Stimulated activated CD4-positive, alpha-beta T cell treated with anti-CD3 and anti-CD28 coated beads, TNF-alpha, amount 100 ng/mL, for 1 hour (primary cell): ENCODE measurements at places on chromosomes 2 and 18.

GRCh38 chr2:216721141-216721540 lies 25.8 kb upstream of the IGFBP5 start:
- no peak for DNase-seq

DNA sequence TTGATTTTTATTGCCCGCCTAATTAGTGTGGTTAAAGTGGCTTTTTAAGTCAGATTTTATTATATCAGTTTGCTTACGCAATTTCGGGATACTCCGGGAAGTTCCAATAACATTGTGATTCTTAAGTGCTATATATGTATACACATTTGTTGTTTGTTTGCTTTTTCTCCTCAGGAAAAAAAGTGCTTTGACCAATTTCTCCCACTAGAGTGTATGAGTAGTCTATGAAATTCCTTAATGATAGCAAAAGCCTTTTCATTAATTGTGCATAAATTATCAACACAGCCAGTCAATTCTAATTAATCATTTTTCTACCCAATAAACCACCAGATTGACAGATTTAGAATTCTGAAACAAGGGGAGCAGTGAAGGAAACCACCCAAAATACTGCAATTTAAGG lies 172.2 kb downstream of the DPP10 start:
- DNase-seq, result no peak

DNA sequence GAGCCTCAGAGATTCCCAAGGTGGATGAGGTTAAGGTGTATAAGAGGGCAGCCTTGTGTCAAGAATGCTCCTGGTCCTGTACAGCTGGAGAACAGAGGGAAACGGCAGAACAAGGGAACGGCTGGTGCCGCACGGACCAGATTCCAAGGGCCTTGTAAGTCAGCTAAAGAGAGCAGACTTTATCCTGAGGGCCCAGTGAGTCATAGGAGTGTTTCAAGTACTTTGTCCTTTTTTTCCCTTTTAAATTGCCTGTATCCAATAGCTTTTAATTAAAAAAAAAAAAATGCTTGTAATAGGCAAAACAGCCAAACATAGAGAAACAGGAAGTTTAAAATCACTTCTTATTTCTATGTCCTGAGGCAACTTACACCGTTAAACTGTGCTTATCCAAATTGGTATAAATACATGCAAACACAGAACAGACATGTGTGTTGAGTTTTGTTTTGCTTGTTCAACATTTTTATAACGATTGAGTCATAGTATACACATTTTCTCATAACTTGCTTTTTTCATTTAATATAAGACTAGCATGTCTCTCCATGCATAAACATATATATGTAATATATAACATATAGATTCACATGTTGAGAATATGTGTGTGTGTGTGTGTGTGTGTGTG lies 42.1 kb upstream of the EVA1A start:
- no peak for DNase-seq

DNA sequence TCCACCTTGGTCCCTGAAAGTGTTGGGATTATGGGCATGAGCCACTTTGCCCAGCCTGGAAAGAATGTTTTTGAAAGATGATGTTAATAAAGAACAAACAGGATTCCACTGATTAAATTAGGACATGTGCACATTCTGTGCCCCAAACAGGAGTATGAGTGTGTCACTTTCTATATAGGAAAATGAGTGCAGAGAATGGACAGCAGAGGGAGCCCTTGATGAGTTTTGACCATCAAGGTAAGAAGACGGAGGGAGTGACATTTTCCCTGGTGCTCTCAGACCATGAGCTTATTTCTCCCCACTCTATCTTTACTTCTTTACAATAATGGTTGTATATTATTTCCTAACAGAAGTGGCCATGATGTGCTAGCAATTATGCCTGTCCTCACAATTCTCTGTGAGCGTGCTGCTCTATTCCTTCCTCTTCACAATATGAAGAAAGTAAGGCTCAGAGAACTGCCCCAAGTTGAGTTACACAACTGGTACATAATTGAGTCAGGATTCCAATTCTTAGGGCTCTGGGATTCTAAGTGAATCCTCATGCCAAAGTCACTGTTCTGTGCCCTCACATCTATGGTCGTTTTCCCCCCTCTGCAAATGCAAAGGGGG lies 20.6 kb downstream of the RPL37A start:
- DNase-seq, result no peak

DNA sequence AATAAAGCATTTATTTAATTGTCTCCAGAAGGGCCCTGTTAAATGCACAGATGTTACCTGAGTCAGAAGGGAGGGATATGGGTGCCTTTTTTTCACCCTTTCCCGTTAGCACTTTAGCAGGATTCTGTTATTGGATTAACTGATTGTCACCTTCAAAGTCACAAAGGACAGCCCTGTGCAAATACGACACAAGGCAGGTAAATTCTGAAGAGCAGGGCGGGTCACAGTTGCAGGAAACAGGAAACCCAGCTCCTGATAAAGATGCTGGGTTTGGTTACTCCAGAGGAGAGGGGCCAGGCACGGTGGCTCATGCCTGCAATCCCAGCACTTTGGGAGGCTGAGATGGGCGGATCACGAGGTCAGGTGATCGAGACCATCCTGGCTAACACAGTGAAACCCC lies 11.4 kb upstream of the PKDCC start:
- no peak for DNase-seq

DNA sequence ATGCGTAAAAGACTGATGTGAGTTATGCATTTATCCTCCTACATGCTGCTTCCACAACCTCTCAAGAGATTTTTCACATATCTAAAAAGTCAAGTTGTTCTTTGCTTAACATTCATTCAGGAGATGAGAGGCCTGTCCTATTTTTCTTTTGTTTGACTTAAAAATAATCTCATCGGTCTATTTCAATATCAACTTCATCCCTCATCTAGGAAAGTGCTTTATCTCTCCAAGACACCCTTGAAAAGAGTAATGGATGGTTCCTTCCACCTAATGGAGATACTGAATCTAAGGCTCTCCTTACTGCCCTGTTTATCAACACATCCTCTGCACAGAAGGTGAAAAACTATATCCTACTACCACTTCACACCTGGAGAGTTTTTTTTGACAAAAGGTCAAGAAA lies 2.4 kb downstream of the NFE2L2 start:
- DNase-seq, result no peak

- DNase-seq, result no peak
These were observed 3.7 kb downstream of the SMC6 start for GRCh38 chr2:17749753-17750438.

DNA sequence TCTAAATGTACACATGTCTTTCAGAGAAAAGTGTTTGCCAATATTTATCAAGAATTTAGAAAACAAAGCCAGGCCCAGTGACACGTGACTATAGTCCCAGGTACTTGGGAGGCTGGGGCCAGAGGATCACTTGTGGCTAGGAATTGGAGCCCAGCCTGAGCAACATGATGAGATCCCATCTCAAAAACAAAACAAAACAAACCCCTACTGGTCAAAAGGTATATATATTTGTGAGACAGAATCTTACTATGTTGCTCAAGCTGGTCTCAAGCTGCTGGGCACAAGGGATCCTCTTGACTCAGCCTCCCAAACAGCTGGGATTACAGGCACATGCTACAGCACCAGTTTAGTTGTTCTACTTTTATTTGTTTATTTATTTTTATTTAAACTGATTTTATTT lies 79.2 kb downstream of the ZDBF2 start:
- DNase-seq, result no peak

GRCh38 chr18:51724790-51725721 lies 527.6 kb upstream of the MEX3C start:
- no peak for DNase-seq

- DNase-seq, result no peak
These were observed 6.7 kb upstream of the ATG16L1 start for GRCh38 chr2:233244818-233245217.

GRCh38 chr2:113116100-113116958 lies 11.1 kb upstream of the IL1RN start:
- no peak for DNase-seq

DNA sequence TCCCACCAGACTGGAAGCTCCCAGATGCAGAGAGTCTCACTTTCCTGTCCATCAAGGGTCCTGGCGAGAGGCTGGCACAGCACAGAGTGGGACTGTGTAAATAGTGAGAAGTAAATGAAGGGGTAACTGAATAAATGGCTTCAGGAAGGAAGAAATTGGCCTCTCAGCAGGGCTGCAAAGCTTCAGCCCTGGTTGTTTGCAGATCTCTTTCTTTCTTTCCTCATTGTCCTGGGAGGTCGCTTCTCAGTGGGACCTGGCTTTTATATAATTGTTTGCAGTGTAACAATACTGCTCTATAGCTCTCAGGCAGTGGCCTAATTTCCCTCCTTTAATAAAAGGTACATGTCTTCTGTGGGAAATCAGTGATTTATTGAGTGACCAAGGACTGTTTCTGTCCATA lies 74.9 kb upstream of the GPR45 start:
- DNase-seq, result no peak

GRCh38 chr2:44295633-44296359 lies 20.5 kb downstream of the SLC3A1 start:
- DNase-seq, result no peak

- DNase-seq, result no peak
These were observed 21.7 kb upstream of the AP1S3 start for GRCh38 chr2:223859070-223859469.

GRCh38 chr2:150909613-150910012 lies 352.1 kb downstream of the RBM43 start:
- DNase-seq, result no peak

GRCh38 chr2:160324161-160324800 lies 124.2 kb upstream of the ITGB6 start:
- DNase-seq, result no peak

DNA sequence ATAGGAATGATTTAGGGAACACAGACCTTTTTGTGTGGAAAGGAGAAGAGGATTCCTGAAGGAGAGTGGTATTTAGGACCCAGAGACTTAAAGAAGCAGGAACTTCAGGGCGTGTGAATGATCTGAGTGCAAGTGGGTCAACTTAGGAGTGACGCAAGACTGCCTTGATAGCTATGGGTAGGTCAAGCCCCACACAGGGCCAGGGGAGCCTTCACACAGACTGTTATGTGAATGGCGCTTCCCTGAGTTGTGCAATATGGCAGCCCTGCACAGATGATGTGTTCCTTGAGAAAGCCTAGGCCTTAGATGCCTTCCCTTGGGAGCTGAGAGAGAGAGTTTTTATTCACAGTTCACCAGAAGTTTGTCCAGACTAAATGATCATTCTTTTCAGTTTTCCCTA lies 47.1 kb upstream of the IGFBP5 start:
- no peak for DNase-seq

DNA sequence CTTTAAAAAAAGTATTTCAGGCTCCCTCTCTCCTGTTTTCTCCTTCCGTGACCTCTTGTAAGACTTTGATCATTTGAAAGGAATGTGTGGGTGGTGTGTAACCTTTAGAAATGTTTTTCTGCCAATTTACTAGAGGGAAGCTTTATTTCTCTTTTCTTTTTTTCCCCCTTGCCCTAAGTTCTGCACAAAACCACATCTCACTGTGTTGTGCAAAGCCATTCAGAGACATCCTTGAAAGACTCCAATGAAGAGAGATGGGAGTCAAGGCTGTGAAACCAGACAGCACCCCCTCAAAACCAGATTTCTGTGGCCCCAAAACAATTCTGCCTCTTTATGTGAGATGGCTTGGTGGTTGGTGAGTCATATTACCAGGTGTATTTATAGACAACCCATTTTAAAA lies 184.6 kb upstream of the ERBB4 start:
- DNase-seq, result no peak

GRCh38 chr2:13604951-13605661 lies 888.4 kb downstream of the TRIB2 start:
- DNase-seq, result no peak

GRCh38 chr18:23812546-23813440 lies 123.5 kb downstream of the LAMA3 start:
- DNase-seq, result no peak

GRCh38 chr18:51151568-51152511 lies 45.6 kb downstream of the MEX3C start:
- peak; percentile 63 for DNase-seq

DNA sequence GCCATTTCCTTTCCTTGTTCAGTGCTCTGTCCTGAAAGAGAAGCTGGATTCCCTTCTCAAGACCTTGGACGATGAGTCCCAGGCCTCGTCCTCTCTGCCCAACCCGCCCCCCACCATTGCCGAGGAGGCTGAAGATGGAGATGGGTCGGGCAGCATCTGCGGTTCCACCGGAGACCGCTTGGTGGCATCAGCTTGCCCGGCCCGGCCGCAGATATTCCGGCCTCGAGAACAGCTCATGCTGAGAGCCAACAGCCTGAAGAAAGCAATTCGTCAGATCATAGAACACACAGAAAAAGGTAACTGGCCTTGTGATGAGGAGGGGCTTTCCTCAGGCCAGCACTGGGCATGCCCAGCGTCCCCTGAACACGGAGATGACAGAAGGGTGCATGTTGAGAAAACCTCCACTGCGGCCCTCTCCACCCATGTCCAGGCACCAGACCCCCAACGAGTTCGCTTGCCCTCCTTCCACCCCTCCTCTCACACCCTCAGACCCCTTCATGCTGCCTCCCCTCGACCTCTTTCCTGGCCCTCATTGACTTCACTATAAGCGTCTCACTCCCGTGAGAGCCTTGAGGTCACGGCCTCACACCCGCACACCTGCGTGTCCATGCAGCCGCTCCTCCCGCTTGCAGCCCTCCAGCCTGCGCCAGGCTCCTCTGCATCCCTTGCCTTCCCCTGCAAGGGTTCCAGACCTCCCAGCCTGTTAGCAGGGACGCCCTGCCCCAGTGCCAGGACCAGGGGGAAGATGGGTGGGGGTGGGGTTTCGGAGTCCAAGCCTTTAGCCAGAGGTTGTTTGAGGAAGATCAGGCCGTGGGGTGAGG lies 95.0 kb downstream of the DGKD start:
- no peak for DNase-seq

DNA sequence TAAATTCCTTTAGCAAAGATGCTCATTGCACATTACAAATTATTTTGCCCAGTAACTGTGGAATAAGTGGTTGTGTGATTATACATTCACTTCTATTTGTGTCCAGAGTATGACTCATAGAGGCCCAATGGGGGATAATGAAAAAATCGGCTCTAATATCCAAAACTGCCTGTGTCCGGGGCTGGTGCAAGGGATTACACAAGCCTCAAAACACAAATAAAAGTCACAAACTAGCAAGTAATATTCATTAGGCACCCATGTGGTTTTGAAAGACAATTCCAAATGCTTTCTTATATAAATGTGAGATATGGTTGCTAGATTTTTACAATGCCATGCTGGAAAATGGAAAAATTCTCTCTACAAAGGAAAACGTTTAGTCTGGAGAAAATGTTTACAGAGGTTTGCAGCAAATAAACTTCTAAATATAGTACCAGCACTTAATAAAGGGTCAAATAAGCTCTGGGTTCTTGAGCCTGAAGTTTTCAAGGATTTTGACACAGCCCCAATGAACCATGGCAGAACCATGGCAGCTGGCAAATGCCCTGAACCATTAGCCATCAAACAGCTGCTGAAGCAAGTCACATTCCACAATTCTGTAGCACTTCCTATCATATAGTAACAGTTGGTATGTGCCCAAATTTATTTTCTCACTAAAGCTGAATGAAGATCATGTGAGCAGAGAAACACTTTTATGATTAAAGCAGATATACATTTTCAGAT lies 40.5 kb downstream of the IRS1 start:
- no peak for DNase-seq

GRCh38 chr2:182226807-182227206 lies 200.0 kb downstream of the PDE1A start:
- DNase-seq, result no peak
